ENCODE measurements at places on chromosomes 2 and 18.

- no peak for DNase-seq
Observed at GRCh38 chr2:108889907-108890306, 99.1 kb downstream of the EDAR start.

GRCh38 chr2:168480825-168481585, 24.9 kb downstream of the CERS6 start:
- no peak for DNase-seq

DNA sequence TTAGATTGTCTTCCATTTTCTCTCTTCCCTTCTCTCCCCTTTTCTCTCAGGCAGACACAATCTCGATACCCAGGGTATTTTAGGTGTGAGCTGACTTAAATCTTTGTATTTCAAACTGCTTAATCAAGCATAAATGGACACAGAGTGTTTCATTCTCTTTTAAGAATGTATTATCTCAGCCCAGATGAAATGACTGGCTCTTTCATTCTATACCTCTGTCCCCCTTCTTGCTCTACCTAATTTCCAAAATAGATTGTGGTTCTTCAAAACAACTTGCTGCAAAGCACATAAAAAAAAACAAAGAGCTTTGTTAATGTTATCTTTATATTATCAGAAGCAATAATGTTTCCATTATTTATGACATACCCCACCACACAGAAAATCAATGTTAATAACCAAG, 514.6 kb downstream of the ERBB4 start:
- no peak for DNase-seq

GRCh38 chr2:70726947-70727725, 40.9 kb downstream of the ADD2 start:
- DNase-seq: no peak

DNA sequence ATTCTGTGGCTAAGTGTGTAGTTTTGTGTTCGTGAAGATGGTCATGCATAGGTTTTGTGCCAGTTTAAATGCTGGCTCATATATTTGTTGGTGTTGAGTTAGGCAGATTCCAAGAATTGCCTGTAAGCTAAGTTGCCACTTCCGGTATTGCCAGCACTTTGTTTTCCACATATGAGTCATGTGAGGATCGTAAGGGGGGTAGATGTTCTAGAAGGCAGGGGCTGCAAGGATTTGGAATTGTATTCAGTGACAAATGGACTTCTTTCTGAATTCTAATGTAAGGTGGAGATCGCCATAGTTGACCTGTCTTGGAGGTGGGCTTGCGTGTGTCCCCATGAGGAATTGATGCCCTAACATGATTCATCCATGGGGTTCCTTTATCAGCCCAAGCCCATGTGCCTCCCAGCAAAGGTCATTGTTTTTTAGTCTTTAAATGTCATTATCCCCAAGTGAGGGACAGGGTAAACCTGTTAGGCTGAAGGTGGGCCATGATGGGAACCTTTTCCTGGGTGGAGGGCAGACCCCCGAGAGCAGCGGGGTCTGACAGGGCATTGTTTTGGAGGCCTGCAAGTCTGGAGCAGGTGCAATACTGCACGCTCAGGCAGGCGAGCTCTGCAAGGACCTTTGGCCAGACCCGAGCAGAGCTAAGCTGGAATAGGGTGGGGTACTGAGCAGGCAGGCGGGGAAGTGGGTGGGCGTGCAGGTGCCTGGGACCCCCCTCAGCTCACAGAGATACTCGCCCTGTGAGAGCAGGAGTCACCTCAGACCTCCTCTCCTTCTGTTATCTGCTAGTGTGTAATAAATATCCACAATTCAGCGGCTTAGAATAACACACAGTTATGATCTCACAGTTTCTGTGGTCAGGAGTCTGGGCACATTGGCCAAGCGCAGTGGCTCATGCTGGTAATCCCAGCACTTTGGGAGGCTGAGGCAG, 77.4 kb downstream of the LRRFIP1 start:
- no peak for DNase-seq

DNA sequence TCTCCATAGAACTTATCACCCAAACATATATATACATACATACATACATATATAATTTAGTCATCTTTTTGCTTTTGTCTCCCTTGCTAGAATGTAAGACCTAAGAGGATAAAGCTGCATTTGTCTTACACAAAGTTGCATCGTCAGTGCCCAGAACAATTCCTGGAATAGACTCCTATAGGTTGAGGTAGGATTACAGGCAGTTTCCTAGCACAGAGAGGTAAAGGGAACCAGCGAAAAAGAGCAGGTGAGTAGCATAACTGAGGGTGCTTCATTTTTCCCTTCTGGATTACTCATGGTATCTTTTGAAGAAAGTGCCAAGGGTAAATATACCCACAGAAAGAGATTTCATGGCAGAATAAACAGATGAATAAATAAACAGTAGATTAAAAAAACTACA, 68.1 kb upstream of the AMMECR1L start:
- DNase-seq: no peak

GRCh38 chr2:29317077-29317517, 201.9 kb downstream of the CLIP4 start:
- no peak for DNase-seq

DNA sequence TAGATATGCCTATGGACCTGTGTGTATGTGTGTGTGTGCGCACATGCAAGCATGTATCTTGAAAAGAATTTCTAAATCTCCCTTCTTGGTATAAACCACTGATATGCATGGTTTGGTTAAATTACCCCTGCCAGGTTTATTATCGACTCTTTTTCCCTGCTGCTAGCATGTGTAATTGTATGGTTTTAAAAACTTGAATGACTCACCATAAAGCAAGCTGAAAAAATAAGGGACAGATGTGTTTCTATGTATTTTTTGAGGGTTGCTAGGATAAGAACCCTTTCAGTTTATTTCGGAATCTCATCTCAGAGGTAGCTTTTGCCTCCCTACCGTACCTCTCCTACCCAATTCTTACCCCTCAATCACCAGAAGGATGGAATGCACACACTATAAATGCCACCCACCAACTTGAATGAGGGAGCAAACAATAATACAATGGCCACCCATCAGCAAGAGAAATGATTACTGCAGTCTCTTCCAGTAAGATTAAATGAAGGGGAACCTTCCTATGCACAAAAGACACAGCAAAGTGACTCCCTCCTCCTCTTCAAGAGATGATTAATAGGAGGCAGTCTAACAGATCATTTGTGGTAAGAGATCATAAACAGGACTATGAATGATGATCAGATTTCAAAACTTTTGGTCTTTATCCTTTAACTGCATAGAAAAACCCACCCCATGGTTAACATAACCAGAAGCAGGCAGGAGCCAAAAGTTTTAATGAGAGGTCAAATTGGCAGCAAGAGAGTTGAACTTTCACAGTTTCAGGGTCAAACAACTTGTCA, 357.2 kb downstream of the SATB2 start:
- no peak for DNase-seq

DNA sequence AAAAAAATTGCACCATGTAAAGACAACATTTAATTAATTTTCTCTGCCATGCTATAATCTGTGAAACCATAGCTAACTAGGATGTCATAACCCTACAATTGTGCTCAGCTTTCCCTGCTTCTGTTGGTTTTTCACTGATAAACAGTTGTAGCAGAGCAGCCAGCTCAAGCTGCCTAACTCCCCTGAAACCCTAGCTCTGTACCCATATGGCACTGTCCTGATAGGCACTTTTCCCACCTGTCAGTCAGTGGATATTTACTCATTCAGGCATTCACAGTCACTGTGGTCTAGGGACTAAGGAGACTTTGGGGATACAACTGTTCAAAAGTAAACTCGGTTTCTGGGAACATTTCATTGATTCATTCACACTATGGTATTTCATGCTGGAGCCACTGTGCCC, 407.0 kb downstream of the DSEL start:
- no peak for DNase-seq

- no peak for DNase-seq
Observed at GRCh38 chr2:126889496-126890135, 9.1 kb upstream of the TEX51 start.

- no peak for DNase-seq
Observed at GRCh38 chr2:129334696-129335410, 644.6 kb upstream of the RAB6C start.

GRCh38 chr2:182355815-182356214, 71.0 kb downstream of the PDE1A start:
- no peak for DNase-seq

DNA sequence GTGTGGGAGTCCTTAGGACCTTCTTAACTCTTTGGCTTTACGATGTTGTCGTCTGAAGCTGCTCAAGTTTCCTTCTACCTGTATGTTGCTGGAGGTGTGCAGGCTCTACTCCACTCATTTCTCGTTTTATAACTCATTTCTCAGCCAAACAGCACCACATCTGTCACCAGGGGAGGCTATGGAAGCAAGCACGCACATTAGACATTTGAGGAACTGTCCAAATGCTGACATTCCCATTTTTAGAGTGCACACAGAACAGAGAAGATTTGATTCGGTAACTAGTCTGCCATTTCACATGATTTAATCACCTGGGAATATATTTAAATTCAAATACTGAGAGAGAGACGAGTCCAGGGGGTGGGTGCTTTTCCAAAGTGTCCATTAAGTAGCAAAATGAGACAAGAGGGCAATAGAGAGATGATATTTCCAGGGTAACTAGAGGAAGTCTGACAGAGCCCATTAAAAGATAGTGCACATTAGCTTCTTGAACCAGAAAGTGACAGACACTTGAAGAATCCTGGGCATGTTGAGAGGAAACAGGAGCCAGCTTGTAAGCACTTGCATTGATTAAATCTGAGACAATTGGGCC, 793.3 kb downstream of the TDRD15 start:
- no peak for DNase-seq

GRCh38 chr2:65358678-65359400, 73.6 kb downstream of the SPRED2 start:
- no peak for DNase-seq

DNA sequence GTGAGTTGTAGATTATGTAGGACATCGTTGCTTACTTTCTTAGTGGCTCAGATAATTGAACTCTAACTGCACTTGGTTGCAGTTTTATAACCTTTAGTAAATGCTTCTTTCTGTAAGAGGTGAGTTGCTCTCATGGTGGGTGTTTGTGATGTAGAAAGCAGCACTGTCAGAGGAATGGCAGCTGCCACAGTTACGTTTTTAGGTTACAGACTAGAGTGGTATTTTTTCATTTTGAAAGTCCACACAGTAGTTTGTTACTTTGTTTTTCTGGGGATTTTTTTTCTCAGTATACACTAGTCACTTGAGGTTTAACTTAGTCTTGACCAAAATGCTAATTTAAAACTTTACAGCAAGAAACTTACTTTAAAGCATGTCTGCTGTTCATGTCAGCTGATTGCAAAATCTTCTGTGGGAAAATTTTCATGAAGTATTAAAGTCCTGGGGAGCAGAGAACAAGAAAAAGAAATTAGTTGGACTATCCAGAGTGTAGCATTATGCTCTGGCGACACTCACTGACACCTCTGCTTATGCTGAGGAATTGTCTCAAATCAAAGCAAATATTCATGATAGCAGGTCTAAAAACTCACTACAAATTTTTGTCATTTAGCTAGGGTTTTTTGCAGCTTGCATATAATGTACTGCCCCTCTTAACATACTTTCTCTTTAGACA, 14.8 kb downstream of the AFTPH start:
- no peak for DNase-seq

DNA sequence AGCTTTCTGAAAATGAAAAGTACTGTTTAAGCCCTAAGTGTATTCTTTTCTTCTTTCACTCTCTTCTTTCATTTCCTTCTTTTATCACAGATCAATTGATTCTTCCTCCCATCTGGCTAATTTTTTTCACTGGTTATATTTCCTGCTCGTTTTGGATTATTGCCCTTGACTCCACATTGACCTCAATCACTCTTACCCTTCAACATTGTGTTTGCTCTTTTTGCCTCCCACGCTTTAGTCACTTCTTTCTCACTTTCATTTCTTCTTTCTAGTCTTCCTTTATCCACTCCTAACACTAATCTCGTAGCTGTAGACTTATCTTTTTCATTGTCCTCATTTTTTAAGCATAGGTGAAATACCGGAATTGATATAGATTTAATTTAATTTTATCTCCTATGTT, 320.3 kb upstream of the VRK2 start:
- DNase-seq: no peak

GRCh38 chr18:13681701-13682100, 44.7 kb downstream of the FAM210A start:
- DNase-seq: no peak

- DNase-seq: no peak
Observed at GRCh38 chr2:241924069-241924908, 54.8 kb downstream of the RTP5 start.
